ENCODE measurements at places on chromosomes 4 and X.

GRCh38 chr4:176367771-176368465 is 48.2 kb downstream of the SPCS3 start:
- DNase-seq, result no peak

GRCh38 chr4:84638092-84638491 is 55.2 kb downstream of the CDS1 start:
- no peak for DNase-seq

GRCh38 chrX:129980540-129981199 is 1.8 kb upstream of the BCORL1 start:
- DNase-seq, result no peak

- DNase-seq, result no peak
These were observed 1.9 kb downstream of the OCIAD2 start for GRCh38 chr4:48904541-48905142.

DNA sequence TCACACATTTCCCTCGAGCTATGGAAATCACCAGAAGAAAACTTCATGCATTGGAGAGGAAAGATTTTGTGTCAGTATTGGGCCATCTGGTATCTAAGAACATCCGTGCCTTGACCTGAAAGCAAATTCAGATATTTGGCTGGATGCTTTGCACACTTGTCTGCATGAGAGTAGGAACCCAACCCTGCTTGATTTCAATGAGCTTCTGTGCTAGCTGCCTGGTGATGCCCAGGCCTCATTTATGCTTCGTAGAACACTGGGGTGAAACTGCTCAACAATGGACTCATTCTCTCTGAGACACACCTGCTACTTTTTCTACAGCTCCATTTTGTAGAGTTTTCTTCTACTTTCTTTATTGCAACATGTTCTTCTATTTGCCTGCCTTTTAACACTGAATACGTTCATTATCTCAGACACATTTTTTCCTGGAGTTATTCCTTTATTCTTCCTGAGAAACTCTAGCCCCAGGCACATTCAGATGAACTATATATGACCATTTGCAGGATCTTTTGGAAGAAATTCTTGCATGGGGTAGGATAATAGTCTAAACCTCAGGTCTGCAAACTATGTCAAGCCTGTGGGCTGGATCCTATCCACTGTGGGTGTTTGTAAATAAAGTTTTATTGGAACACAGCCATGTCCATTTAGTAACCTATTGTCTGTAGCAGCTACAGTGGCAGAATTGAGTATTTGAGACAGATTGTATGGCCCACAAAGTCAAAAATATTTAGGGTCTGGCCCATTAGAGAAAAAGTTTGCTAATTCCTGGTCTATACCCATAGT is 83.8 kb upstream of the CLCN4 start:
- DNase-seq, result no peak

- DNase-seq, result no peak
These were observed 32.2 kb upstream of the TXLNG start for GRCh38 chrX:16754019-16754418.

DNA sequence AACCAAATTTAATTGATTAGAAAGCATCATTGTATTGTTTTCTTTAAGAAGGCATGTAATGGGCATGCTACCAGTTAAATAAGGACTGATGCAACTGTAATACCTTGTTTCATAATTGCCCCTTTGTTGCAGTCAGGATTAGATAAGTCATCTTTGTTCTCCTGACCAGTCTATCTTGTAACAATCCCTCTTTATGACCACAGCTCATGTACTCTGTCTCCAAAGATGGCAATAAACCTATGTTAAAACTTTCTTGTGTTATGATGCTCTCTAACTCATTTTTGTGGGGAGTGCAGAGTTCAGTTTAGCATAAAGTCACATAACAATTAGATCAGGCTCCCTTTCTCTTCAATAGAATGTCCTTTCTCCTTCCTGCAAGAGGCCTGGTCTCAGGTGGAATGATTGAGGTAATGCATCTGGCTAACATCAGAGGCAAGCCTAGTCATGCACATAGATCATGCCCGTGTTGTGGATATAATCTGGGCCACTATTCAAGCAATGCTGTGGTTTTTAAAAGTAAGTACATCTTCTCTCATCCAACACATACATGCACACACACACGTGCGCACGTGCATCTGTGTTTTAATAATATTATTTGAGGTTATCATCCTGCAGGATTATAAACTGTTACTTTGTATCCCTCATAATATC is 45.6 kb downstream of the TMEM154 start:
- no peak for DNase-seq

DNA sequence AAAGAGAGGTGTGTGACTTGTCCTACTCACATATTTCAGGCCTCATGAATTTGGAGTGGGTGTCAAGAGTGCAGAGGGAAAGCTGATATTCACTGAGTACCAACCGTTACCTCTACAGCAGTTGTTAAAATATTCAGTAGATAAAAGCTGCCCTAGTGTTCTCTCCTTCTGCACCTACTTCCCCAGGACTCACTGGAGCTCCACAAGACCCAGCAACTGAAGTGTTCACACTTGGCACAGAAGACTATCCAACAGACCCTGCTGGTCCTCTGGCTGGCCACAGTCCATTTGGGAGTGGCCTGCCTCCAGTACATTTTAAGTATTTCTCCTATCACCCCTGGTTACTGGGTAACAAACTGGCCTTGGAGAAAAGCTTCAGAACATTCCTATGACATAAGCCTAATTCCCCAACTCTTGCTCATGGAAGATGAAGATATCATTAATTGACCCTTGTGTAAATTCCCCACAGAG is 70.8 kb downstream of the PPARGC1A start:
- no peak for DNase-seq

DNA sequence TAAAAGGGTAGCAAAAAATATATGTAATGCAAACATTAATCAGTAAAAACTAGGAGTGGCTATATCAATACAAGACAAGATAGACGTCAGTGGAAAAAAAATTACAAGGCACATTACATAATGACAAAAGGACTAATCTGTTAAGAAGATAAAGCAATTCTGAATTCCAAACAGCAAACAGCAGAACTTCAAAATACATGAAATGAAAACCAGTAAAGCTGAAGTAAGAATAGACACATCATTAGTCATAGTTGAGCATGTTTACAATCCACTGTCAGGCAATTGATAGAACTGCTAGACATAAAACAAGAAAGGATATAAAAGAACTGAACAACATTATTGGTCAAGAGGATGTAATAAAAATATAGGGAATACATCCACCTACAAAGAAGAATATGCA is 12.2 kb downstream of the SULT1B1 start:
- DNase-seq, result no peak

DNA sequence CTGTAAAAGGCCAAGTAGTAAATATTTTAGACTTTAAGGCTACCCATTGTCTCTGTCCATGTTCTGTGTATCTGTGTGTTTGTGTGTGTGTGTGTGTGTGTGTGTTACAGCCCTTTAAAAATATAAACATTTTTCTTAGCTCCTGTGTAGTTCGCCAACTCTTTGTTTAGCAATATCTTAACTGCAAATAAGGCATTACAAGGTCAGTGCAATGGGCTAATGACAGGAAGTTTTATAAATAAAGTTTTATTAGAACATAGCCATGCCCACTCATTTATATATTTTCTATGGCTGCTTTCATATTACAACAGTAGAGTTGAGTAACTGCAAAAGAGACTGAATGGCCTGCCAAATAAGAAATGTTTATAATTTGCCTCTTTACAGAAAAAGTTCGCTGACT is 5.9 kb upstream of the SLC7A11 start:
- no peak for DNase-seq

DNA sequence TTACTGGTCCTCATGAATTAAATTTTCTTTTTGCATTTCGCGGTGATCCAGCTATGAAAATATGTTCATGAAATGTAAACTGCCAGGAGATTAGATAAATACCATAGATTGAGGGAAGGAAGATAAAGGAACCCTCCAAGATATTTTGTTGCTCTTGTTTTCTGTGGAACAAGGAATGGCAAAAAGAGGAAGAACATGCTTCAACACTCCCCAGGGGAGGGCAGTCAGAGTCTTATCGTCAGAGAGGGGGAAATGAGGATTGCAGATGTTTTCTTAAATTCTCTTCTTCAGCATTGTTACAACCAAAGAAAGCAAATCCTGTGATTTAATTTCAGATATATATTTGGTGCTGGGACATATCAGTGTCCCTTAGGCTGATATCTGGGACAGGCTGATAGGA is 9.5 kb upstream of the SFRP2 start:
- DNase-seq, result no peak

- DNase-seq, result no peak
These were observed 207.7 kb downstream of the RCHY1 start for GRCh38 chr4:75306506-75306905.

DNA sequence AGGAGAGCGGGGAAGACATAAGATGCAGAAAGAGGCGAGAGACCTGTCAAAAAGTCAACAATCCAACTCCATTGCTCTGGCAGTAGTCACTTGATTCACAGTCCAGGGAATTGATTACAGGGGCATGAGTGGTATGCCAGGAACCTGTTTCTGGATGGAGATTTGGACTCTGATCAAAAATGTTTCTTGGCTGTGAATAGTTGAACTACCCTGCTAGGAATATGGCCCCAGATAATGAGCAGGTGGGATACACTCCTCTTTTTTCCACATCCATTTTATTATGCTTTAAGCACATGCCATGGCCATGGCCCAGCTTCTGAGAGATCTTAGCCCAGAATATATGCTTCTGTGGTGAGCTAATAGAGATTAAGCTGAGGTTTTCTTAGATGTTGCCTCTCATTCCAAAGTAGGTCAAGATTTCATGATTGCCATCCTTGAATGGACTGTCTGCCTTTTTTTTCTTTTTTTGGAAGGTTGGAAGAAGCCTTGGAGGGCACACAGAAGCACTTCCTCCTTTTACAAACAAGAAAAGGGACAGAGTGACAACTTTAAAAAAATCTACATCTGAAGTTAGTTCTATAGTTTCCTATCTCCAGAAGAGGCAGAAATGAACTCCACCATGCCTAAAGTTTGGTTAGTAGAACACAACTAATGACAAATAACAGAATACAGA is 121.9 kb downstream of the KIT start:
- DNase-seq, result no peak

GRCh38 chr4:106864231-106864630 is 171.9 kb downstream of the DKK2 start:
- no peak for DNase-seq
